ENCODE measurements at places on chromosomes 5 and 9.

GRCh38 chr5:135008556-135008955 is 25.5 kb downstream of the PITX1 start:
- no peak for DNase-seq

GRCh38 chr9:105059252-105059651 is 131.3 kb upstream of the ABCA1 start:
- DNase-seq, result no peak

DNA sequence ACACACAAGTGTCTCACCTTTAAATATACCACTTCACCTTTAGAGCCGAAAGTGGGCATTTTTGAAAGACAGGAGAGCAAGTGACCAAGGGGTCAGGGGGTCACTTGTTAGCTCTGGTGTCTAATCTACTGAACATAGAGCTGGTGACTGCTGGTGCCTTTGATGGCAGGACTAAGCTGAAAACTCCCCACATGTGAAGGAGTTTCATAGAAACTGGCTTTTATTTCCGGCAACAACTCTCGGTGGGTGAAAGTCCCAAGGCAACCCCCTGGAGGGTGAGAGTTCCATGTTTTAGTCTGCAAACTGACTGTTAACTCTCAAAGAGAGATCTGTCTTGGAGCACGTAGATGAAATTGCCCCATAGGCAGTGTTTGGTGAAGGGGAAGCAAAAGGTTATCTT is 466.9 kb downstream of the DMRTA1 start:
- no peak for DNase-seq

DNA sequence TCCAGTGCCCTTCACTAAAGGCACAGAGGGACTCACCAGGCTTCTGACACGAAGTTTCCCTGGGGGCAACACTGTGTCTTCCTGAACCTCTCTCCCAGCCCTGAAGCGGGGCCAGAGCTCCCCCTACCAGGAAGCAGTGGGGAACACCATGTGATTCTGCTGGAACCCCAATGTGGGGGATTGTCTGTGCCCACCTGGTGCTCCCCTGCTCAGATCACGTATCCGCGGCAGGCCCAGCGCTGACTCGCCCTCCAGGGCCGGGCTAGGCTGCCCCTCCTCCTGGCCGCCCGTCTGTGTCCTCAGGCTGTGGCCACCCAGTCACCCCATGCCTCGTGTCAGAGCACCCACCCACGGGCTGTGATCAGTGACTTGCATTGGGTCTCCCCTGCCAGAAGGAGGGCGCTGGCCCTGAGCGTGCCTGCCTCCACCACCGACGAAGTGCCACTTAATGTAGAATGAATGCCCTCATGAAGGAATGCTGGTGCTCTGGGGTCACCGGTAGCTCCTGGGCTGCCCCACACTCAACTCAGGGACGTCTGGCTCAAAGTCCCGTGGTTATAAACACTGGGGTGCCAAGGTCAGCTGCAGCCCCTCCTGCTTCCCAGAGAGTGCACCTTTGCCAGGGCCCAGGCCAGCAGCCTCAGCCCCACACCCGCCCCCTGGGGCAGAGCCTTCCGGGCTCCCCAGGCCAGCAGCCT is 22.1 kb downstream of the SARDH start:
- DNase-seq, result no peak

DNA sequence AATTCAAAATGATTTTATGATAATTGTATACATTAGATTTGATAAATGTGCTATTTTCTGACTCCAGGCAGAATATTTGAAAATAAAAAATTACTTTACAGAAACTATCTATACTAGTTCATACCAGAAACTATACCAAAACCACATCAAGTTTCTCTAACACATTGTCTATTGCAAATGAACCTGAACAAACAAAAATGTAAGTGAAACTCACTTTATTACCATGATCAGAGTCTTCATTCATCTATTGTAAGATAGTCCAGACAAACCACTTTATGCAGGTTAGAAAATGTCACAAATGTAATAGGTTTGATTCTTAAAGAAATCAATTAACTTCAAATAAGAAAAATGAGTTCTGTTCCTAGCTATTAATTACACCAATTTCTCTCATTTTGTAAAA is 99.4 kb downstream of the OXCT1 start:
- DNase-seq, result no peak

DNA sequence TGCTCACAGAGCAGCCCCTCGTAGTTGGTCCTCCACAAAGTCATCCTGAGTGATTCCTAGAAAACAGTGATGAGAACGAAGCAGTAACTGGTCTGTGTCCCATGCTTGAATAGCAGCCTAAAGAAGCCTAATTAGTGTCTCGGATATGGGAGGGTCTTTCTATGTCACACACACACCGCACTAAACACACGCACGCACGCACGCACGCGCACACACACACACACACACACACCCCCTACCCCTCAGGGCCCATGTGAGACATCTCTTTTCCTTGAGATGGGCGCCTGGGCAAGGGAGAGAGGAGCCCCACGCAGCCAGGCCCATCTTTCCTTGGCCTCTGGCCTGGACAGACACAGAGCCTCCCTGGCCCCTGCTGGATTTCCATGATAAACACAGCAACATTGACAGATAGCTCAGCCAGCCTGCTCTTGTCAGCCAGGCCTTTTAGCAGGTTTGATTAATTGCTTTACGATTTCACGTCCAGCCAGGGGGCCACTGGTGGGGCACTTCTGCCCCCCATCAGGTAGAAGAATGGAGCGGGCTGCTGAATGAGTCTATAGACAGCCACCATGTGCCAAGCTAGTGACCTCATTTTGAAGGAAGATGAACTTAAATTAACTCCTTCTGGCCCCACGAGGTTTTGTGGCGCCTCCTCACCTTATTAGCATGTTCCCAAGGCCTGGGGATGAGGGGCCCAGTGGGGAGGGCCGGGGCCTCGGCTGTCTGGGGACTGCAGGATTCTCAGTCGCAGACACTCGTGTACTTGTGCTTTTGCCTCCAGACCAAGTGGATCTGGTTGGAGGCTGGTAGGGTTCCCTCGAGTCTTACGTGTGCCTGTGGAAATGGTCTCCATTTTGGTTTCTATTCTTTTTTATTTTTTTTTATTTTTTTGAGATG is 36.2 kb upstream of the PRDM12 start:
- DNase-seq, result no peak

DNA sequence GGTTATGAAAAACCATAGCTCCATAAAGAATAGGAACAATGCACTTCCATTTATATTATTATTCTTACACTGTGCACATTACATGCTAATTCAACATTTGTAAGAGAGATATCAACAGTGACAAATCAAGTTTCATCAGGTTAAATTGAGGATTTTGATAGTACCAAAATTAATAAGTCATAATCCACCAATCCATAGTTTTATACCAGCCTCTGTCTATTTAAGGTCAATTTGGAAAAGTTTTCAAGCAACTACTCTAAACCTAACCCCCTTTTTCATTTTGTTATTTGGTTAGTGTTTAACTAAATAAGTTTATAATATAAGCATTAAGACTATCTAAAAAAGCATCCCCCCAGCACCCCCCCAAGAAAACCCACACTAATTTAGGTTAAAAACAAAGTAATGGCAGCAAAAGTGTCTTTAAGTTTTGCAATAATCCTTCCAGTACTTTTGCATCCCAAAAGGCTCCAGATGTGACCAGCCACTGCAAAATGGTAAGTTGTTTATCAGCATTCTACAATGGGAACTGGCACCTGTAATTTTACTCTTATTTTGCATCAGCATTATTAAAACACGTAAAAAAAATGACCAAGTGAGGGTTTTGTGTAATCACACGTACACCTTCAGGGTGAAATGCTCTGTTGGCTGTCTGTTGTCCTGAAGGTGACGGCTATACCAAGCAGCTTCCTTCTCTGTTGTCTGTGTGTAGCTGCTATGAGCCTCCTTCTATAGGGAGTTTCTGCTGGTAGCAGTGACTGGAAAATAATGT is 36.8 kb upstream of the SSBP2 start:
- no peak for DNase-seq

DNA sequence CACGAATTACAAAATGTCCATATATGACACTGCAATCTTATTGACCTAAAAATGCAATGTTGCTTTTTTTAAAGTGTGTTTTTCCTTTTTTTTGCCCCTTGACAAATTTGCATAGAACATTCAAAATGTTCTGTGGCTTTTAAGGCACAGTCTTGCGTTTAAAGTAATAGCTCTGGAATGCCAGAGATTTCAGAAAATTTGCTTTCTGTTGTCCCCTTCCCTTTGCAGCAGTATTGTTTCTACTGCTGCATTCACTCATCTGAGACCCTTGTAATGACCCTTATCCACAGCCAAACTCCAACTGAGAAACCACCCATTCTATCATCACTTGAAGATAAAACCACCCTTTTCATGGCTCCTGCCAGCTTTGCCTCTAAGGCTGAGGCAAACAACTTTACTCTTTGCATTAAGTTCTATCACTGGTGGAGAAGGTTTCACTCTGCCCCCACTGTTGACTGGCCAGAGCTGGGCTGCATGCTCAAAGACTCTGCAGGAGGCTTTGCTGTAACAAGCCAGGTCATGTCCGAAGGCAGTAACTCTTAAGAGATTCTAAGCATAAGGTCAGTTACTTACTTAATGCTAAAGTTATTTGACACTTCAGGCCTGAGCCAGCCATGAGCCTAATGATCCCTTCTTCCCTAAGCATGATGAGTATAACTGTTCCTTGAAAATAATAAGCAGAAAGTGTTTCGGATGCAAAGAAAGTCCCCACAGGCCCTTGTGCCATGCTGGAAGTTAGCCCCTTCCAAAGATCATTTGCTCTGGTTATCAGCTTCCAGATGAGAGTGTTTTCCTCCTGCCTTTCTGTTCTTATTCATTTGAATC is 101.9 kb downstream of the CD180 start:
- no peak for DNase-seq
